ENCODE measurements at places on chromosomes 5 and 9.

- no peak for DNase-seq
Measured at GRCh38 chr5:55671975-55672374, 40.1 kb downstream of the SLC38A9 start.

DNA sequence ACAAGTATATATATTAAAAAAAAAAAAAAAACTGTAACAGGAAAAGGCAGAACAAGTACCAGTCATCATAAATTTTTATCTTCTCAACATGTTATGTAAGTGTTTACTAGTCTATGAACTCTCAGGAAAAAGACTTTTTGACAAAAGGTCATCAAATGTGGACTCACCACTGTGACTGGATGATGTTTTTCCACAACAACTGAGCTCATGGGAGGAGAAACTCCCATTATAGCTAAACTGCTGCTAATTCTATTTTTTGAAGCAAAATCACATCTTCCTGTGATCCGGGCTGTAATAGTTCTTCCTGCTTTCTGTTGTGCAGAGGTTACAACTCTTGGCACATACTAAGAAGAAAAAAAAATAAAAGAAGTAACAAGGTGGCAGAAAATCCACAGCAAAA lies 39.6 kb downstream of the POC5 start:
- no peak for DNase-seq

- DNase-seq = peak; percentile 59
Measured at GRCh38 chr5:137730336-137730735, 5.6 kb downstream of the KLHL3 start.

DNA sequence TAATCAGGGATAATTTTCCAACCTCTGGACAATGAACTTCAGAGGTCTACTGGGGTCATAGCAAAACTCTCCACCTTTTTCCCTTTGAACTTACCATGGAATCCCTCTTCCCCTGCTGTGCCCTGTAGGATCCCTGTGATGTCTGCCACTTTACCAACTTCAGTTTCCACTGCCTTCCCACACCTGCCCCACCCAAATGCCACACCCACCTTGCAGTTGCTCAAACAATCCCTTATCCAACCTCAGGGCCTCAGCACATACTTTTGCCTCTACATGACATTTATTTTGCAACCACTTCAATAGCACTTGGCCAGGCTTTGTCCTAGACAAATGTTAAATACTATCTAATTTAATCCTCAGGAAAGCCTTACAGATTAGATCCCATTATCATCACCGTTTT lies 463.7 kb upstream of the WWC1 start:
- no peak for DNase-seq

GRCh38 chr5:144465441-144465840 lies 294.8 kb downstream of the KCTD16 start:
- no peak for DNase-seq

DNA sequence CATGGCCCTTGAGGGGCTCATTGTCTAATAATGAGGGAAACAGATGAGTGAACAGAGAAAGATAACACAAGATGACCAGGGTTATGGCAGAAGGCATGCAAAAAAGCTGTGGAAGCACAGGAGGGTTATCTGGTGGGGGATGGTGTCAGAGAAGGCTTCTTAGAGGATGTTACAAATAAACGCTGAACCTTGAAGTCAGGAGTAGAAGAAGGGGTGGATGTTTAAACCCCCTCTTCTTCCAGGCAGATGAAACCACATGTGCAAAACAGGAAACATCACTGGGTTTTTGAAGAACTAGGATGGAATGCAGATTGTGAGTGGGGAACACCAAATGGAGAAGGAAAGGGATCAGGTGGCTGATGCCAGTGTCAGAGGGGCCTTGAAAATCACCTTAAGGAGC lies 41.8 kb upstream of the NR5A1 start:
- peak; percentile 2 for DNase-seq

- DNase-seq = no peak
Measured at GRCh38 chr9:12274577-12274976, 418.6 kb upstream of the TYRP1 start.

DNA sequence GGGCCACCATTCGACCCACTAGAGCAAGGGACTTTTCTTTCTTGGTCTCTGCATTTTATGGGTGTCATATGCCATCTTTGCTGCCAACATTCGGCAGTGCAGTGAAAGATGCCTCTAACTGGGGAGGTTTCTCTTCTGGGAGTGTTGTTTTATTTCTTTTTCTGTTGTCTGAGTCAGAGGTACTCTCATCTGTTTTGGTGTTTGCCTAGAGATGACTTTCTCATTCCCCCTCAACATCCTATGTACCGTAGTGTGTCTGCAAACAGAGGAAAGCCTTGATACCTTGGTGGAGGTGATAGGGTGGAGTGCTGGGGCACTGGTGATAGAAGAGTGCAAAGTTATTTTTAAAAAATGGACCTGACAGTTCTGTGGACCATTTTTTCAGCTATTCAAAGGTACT lies 182.1 kb downstream of the ARHGAP26 start:
- no peak for DNase-seq

- peak; percentile 45 for DNase-seq
Measured at GRCh38 chr5:157877821-157878220, 18.9 kb upstream of the CLINT1 start.

- DNase-seq = no peak
Measured at GRCh38 chr9:7273575-7273974, 515.8 kb downstream of the KDM4C start.

DNA sequence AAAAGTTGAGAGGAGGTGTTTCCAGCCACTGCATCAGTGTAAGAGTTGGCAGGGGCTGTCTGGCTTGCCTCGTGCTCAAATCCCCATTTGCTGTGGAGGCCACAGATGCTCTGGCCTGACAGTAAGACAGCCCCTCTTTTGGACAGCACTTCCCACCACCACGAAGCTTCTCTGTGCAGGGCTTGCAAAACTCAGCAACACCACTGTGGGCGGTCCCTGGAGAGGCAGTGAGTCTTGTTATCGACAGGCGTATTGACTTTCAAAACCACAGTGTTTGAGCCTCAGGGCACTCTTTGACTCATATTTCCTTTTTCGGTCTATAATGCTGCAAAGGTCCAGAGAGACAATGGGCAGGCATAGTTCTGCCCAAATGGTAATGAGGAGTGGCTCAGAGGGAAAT lies 539.5 kb downstream of the EBF1 start:
- peak; percentile 39 for DNase-seq

- no peak for DNase-seq
Measured at GRCh38 chr5:106451998-106452397, 1218.7 kb downstream of the EFNA5 start.

GRCh38 chr9:81680006-81680405 lies 9.3 kb downstream of the TLE1 start:
- no peak for DNase-seq

DNA sequence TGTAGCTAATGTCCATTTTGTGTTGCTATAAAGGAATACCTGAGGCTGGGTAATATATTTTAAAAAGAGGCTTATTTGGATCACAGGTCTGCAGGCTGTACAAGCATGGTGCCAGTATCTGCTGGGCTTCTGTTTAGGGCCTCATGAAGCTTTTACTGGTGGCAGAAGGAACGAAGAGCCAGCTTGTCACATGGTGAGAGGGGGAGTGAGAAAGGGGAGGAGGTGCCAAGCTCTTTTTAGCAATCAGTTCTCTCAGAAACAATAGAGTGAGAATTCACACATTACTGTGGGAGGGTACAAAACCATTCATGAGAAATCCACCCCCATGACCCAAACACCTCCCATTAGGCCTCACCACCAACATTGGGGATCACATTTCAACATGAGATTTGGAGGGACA lies 340.9 kb downstream of the RASEF start:
- no peak for DNase-seq

DNA sequence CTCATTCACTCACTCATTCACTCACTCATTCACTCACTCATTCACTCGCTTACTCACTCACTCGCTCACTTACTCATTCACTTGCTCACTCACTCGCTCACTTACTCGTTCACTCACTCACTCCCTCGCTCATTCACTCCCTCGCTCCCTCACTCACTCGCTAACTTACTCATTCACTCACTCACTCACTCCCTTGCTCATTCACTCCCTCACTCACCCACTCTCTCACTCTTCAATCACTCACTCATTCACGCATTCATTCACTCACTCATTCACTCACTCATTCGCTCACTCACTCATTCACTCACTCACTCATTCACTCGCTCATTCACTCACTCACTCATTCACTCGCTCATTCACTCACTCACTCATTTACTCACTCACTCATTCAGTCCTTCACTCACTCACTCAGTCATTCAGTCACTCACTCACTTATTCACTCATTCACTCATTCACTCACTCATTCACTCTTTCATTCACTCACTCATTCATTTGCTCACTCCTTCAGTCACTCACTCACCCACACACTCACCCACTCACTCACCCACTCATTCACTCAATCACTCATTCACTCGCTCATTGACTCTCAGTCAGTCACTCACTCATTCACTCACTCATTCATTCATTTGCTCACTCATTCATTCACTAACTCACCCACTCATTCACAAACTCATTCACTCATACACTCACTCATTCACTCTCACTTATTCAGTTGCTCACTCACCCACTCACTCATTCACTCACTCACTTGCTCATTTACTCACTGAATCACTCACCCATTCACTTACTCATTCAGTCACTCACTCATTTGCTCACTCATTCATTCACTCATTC lies 36.0 kb upstream of the NOTCH1 start:
- no peak for DNase-seq

- peak; percentile 46 for DNase-seq
Measured at GRCh38 chr9:22111176-22111953, 102.3 kb upstream of the CDKN2B start.

DNA sequence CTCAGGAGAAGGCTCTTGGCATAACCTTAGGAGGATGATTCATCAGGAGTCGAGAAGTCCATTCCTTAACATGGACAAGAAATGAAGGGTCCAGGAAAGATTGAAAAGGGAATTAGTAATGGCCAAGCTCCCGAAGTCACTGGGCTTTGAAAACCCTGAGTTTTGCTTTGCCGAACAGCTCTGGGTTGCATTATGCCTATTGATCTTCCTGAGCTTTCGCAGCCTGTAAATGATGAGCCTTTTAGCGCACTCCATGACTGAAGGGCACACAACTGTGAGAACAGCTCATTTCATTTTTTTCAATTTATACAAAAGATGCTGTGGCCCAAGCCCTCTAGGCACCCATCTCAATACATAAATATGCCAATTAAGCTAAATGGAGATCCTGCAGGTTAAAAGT lies 25.0 kb upstream of the PUM3 start:
- DNase-seq = no peak

- DNase-seq = no peak
Measured at GRCh38 chr9:136171801-136172411, 33.0 kb downstream of the LHX3 start.

GRCh38 chr5:181221105-181221791 lies 1.8 kb upstream of the TRIM41 start:
- no peak for DNase-seq

DNA sequence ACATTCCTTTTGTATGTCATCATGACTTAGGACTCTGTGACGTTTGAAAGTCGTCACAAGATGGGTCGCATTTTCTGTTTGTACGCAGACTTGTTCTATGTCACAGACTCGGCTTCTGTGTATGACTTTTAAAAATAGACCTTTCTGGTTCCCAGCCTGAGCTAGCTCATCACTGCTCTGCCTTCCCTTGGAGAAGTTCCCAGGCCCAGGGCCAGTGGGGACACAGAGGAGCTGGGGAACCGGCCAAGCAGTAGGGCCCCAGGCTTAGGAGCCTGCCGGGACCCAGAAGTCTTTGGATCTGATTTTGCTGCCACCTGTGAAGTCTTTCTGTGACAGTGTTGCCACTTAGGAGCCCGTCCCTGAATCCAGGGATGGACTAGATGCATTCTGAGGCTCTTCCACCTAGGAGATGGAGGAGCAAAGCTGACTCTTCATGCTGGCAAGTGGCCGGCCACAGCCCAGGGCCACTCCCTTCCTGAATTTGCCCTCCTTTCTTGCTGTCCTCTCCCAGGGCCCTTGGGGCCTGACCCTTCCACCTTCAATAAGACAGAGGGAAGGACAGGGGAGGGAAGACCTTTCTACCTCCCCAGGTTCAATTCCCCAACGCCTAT lies 18.1 kb upstream of the UBE2QL1 start:
- no peak for DNase-seq

GRCh38 chr9:121326130-121326838 lies 43.8 kb downstream of the STOM start:
- peak; percentile 68 for DNase-seq

GRCh38 chr5:111224561-111225345 lies 569 bp downstream of the CAMK4 start:
- DNase-seq = no peak

- no peak for DNase-seq
Measured at GRCh38 chr9:137423514-137424291, 510 bp downstream of the NOXA1 start.

DNA sequence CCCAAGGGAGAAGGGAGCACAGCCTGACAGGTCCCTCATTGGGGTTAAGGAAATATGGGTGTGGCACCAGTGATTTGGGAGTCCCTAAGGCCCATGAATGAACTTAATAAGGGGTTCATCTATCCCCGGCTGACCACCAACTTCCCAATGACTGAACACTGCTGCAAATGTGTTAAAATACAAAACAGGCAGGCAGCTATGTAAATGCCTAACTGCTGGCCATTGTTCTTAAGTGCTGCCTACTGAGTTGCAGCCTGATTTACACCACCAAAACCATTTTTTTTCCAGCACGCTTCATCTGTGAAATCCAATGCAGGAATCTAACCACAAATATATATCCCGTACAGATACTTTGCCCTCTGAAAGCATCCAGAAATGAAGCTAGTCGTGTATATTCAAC lies 478.5 kb downstream of the PTPRD start:
- DNase-seq = no peak

GRCh38 chr9:78892182-78892581 lies 595.3 kb downstream of the PSAT1 start:
- no peak for DNase-seq

DNA sequence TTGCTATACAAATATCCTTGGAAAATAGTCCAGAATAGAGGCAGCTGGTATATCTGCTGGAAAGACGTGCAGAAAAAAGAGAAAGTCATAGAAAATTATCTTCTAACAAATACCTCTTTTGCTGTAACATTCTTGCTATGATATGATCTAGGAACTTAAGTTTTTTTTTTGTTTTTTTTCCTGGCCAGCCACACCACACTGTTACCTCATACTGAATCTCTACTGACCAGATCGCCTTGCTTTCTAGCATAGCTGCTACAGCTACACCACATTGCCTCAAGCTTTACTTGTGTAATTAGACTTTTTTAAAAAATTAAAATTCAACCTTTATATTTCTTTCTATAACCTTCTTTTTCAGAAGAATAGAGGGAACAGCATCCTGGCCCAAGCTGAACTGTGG lies 142.2 kb upstream of the PRLR start:
- no peak for DNase-seq

DNA sequence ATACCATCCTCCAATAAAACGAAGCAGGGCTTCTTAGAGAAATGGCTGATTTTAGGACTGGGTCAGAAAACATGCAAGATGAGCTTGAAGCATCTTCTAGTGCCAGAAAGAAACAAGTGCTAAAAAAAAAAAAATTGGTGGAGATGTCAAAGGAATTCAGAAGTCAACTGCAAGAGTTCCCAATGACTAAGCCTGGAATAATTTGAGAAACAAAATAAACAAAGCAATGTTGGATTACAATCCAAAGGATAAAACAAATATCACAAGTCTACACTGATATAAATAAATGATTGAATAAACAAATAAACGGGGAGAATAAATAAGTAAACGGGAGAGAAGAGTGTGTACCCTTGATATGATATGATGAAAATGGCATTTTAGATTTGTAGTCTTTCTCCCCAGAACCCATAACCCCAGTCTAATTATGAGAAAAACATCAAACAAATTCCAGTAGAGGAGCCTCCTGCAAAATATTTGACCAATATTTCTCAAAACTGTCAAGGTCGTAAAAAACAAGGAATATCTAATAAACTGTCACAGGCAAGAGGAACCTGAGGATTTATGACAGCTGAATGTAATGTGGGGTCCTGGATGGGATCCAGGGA lies 63.5 kb upstream of the CCL21 start:
- no peak for DNase-seq
